CD4-positive, alpha-beta T cell treated with Interleukin-1 beta for 1 hour (primary cell): ENCODE measurements at places on chromosomes 7 and 10.

- DNase-seq, result no peak
Measured at GRCh38 chr7:134514106-134514505, 13.3 kb upstream of the AKR1B10 start.

- DNase-seq, result no peak
Measured at GRCh38 chr7:83150310-83150709, 12.4 kb downstream of the PCLO start.

GRCh38 chr10:26216585-26217395 lies at the start of gene GAD2:
Gene GAD2 (plus strand): TSS chr10:26216774. CDS start chr10:26216810, 36 bp downstream.
- no peak for DNase-seq

- no peak for DNase-seq
Measured at GRCh38 chr10:113099431-113100183, 149.6 kb downstream of the TCF7L2 start.

GRCh38 chr7:136868496-136869000 lies at the start of gene CHRM2:
Gene CHRM2 (plus strand): TSS chr7:136868652. CDS start chr7:137014866, 146,214 bp downstream.
- no peak for DNase-seq

GRCh38 chr7:100483090-100483721 lies 521 bp upstream of the NYAP1 start:
- DNase-seq, result peak; percentile 82

GRCh38 chr10:21194510-21194993 lies 297.4 kb upstream of the NEBL start:
- DNase-seq, result no peak

- DNase-seq, result no peak
Measured at GRCh38 chr7:20913853-20914252, 127.2 kb upstream of the SP8 start.

GRCh38 chr10:79488870-79489269 lies 23.5 kb upstream of the EIF5AL1 start:
- no peak for DNase-seq

DNA sequence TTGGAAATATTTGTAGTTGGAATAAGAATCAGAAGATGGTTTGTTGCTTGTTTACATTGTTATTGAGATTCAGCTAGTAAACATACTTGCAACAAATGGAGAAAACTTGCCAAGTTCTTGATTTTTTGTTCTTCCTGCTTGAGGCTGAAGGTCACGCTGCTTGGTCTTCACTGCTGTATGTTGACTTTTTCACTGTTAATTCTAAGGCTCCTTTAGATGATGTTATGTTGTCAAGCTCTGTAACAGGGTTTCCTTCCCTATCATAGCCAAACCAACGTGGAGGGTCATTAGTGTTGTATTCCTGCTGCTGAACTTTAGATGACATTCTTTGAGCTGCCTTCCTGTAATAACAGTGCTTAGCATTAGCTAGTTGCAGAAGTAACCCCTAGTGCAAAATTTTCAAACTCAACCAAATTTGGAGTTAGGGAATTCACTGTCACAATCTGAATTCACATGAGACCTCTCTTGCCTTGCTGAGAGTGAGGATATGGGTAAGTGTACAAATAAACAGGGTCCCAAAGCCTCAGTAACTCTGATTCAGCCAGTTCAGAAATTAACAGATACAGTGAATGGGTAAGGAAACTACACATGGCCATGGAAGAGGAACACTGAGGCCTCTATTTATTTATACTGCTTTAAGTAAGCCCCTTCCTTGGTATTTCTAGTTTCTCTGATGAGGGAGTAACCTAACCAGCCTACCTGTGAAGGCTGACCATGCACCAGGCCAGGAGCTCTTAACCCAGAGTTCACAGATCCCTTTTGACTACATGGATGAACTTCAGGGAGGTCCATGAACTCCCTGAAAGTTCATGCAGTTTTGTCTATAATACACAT lies 64.6 kb downstream of the FAM185A start:
- no peak for DNase-seq

DNA sequence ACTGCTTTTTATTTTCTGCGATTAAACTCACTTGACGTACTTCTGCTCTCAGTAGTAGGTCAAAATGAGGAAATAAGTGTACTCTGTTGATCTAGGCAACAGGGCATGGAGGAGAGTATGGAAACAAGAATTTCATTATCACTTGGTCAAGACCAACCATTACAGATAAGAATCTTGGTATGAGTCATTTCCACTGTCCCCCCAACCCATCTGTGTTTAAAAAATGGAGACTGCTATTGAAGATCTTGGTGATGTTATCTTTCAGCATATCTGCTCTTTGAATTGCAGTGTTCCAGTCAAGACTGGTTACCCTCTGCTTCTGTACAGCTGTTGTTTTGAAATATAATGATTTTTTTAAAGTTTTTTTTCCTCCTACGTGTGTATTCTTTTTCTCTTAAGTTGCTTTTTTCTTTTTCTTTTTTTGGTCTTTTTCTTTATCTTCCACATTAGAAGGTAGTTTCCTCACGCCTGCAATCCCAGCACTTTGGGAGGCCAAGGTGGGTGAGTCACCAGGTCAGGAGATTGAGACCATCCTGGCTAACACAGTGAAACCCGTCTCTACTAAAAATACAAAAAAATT lies 11.7 kb downstream of the STAM start:
- DNase-seq, result no peak
